ENCODE measurements at places on chromosomes 5 and 9.

DNA sequence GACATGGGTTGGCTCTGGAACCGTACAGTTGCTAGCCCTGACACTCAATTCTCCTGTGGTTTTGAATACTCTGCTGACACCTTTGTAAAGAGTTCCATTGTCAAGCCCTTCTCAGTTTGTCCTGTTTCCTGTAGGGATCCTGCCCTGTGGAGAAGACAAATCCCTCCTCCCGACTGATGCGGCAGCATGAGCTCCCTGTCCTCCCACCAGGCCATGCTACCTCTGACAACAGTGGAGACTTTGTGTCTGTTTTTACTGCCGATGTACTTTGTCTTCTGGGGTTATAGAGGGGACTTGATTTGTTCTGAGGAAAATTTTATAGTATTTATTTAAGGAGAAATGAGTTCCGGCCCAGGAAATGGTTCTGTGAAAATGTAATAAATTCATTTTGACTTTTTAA lies 57.8 kb downstream of the PRLR start:
- no peak for DNase-seq
- peaks cover 3% of the 10 kb centered on the region for H3K4me1 ChIP-seq
- H3K27ac ChIP-seq: no peak overlapping the region

GRCh38 chr9:131349881-131350563 lies 43.9 kb upstream of the PRRC2B start:
- peak overlapping the region; percentile 36 for H3K27ac ChIP-seq
- H3K4me3 ChIP-seq: peak overlapping the region; percentile 70
- peaks cover 4% of the 10 kb centered on the region for H3K4me1 ChIP-seq
- no peaks in the 10 kb centered on the region for H3K27me3 ChIP-seq
- no peaks in the 10 kb centered on the region for H3K36me3 ChIP-seq

DNA sequence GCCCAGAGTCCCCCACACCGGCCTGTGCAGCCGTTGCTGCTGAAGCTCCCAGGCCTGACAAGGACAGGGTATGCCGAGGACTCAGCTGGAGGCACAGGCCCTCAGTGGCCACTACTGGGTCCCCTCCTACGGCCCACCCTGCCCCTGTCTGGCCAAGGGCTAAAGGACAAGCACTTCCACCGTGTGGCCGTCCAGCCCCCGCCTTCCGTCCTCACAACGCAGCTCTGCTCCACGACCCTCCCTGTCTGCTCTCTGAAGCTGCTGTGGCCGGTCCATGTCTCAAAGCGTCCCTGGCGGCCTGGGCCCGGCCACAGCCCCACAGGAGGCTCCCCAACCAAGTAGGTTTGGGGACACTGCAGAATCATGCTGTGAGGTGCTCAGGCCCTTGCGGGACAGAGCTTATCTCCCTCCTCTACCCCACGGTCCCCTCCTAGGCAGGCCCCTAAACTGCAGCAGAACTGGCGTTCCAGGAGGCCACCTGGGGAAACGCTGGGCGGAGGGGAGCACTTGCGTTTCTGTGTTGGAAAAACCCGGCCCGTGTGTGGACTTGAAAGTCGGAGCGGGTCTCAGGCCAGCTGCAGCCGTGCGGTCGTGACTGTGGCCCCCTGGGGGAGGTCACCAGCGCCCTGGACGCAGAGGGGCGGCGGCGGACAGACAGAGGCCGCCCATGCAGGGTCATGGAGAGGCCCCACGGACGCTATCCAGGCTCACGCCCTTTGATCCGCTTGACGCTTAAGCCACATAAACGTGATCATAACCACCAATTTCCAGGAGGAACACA lies 45.6 kb downstream of the NKD2 start:
- H3K4me1 ChIP-seq: no peaks in the 10 kb centered on the region
- H3K27ac ChIP-seq: no peak overlapping the region
- no peak overlapping the region for H3K4me3 ChIP-seq
- no peaks in the 10 kb centered on the region for H3K27me3 ChIP-seq
- H3K36me3 ChIP-seq: peaks cover 4% of the 10 kb centered on the region
- no peak for DNase-seq

GRCh38 chr9:9855177-9856078 lies 757.4 kb downstream of the PTPRD start:
- H3K27me3 ChIP-seq: peaks cover 3% of the 10 kb centered on the region
- H3K36me3 ChIP-seq: no peaks in the 10 kb centered on the region
- no peak overlapping the region for H3K27ac ChIP-seq
- H3K4me3 ChIP-seq: peak overlapping the region; percentile 37
- peak; percentile 9 for DNase-seq

GRCh38 chr9:114973216-114973615 lies 42.8 kb upstream of the TNFSF8 start:
- H3K27ac ChIP-seq: no peak overlapping the region
- DNase-seq: no peak
- no peaks in the 10 kb centered on the region for H3K27me3 ChIP-seq
- no peaks in the 10 kb centered on the region for H3K36me3 ChIP-seq
- no peaks in the 10 kb centered on the region for H3K4me1 ChIP-seq

DNA sequence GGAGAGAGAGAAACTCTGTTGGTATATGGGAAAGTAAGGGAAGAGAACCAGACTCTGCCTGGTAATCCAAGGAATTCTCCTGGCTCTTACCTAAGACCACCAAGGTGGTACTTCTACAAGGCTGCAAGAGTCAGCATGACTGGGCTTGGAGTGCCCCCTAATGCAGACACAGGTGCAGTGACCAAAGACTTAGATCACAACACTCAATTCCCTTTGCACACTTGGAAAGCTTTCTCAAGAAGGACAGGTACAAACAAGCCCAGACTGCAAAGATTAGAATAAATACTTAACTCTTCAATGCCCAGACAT lies 25.2 kb downstream of the UGT3A2 start:
- H3K27me3 ChIP-seq: no peaks in the 10 kb centered on the region
- no peak overlapping the region for H3K27ac ChIP-seq
- H3K4me3 ChIP-seq: no peak overlapping the region

- H3K27ac ChIP-seq: no peak overlapping the region
- no peak for DNase-seq
- H3K4me3 ChIP-seq: no peak overlapping the region
- H3K36me3 ChIP-seq: peaks cover 22% of the 10 kb centered on the region
- H3K4me1 ChIP-seq: no peaks in the 10 kb centered on the region
- no peaks in the 10 kb centered on the region for H3K27me3 ChIP-seq
Measured at GRCh38 chr5:31285025-31285424, 91.5 kb downstream of the CDH6 start.

DNA sequence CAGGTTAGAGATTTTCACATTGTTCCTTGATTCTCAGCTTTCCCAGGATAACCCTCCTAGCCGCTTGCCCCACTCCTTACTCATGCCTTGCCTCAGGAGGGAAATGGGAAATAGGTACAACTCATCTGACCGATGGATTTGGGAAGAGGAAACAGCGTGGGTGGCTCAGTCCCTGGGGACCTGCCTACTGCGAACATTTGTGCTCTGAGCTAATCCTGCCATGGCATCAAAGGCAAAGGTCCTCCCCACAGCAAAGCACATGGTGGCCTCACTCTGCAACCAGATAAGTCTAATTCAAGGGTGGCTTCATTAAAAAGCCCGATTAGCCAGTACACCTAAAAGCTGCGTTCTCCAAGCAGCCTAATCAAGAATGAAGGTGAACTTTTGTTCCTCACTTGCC lies 82.4 kb upstream of the ADRA1B start:
- H3K4me3 ChIP-seq: no peak overlapping the region
- no peaks in the 10 kb centered on the region for H3K4me1 ChIP-seq
- DNase-seq: no peak
- H3K36me3 ChIP-seq: no peaks in the 10 kb centered on the region
- no peaks in the 10 kb centered on the region for H3K27me3 ChIP-seq

DNA sequence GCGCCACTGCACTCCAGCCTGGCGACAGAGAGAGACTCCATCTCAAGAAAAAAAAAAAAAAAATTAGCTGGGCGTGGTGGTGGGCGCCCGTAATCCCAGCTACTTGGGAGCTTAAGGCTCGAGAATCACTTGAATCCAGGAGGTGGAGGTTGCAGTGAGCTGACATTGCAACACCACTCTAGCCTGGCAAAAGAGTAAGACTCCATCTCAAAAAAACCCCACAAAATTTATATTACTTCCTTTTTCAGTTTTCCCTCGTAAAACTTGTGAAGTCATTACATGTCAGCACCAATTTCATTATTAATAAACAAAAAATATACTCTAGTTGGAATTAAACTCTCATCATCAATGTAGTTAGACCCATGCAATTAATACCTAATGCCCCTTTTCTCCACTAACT lies 43.9 kb downstream of the SHLD3 start:
- no peak overlapping the region for H3K4me3 ChIP-seq
- DNase-seq: no peak
- H3K36me3 ChIP-seq: peaks cover 3% of the 10 kb centered on the region

DNA sequence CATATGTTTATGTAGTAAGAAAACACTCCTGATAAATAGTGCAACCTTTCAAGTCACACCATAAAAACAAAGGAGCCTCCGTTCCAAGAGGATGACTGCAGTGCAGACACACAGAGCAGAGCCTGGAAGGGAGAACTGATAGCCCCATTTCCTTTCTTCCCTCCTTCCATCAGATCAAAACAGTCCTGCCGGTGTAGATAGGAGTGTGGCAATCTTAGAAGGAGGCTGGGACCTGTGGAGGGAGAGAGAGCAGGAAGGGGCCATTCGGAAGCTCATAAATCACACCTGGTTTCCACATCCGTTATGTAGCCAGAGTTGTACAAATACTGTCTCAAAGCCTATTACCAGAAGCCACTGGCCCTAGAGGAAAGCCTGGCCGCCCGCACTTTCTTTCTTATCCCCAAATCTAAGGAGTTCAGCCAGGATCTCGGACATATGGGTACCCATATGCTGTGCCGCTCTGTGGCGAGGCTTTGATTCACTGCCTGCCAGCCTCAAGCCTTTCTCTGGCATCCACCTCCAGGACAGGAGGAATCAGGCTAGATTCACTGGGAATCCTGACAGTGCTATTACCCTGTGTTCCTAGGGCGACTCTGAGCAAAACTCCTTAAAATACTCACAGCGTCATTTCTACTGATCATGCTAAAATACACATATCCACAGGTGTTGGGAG lies 26.9 kb downstream of the DAP start:
- H3K27ac ChIP-seq: peak overlapping the region; percentile 14

DNA sequence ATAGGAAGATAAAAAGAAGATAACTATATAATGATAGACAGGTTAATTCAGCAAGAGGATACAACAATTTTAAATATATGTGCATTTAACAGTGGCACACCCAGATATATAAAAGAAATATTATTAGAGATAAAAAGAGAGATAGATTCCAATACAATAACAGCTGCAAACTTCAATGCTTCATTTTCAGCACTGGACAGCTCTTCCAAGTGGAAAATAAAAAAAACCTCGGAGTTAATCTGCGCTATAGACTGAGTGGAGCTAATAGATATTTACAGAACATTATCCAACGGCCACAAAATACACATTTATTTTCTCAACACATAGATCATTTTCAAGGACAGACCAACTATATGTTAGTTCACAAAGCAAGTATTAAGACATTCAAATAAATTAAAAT lies 1229.5 kb upstream of the CDH6 start:
- no peak for DNase-seq
- no peak overlapping the region for H3K4me3 ChIP-seq
- no peaks in the 10 kb centered on the region for H3K36me3 ChIP-seq
- no peaks in the 10 kb centered on the region for H3K27me3 ChIP-seq
- H3K27ac ChIP-seq: no peak overlapping the region
- no peaks in the 10 kb centered on the region for H3K4me1 ChIP-seq

GRCh38 chr9:80586786-80587330 lies 1015.1 kb downstream of the TLE4 start:
- no peak overlapping the region for H3K27ac ChIP-seq
- H3K4me3 ChIP-seq: no peak overlapping the region
- no peaks in the 10 kb centered on the region for H3K36me3 ChIP-seq
- no peaks in the 10 kb centered on the region for H3K4me1 ChIP-seq
- no peak for DNase-seq

DNA sequence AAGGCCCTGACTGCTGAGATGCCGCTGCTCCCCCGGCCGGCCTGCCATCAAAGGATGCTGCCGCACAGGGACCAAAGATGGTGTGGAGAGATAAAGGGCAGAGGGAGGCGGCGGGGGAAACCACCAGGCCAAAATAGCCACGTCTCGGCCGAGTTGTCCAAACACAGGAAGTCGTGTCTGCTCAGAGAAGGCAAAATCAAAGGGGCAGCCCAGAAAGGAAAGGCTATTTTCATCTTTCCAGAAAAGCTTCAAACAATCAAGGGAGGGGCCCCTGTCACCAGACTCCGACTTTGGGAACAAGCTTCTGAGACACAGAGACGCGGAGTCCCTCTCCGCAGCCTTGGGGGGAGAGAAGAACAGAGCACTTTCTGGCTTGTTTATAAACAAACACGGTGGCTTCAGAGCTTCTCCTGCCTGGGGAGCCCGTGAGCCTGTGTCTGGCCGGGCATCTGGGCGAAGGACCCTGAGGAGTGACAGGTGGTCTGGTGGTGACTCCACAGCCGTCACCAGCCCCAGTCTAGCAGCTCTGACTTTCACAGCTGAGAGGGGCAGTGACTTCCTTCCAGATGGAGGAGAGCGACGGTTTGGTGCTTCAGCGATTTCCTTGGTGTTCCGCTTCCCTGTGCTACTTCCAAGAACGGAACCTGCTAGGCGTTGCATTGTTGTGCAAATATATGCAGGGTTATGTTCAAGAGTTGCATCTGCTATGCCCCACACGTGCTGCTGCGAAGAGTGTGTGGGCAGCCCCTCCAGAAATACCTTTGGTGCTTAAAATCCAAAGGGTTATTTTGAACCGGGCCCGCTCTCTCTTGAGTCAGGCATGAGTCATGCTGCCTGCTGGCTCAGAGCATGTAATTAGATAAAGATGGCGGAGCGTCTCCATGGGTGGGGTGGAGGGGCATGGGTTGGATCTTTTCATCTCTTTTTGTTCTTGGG lies 24.0 kb downstream of the ADAMTSL2 start:
- no peak overlapping the region for H3K4me3 ChIP-seq
- no peak for DNase-seq
- H3K27me3 ChIP-seq: peaks cover 26% of the 10 kb centered on the region
- H3K27ac ChIP-seq: no peak overlapping the region
- peaks cover 4% of the 10 kb centered on the region for H3K4me1 ChIP-seq

- H3K4me3 ChIP-seq: no peak overlapping the region
- peaks cover 11% of the 10 kb centered on the region for H3K4me1 ChIP-seq
- H3K27me3 ChIP-seq: no peaks in the 10 kb centered on the region
- no peak for DNase-seq
Measured at GRCh38 chr5:107564931-107565372, 105.8 kb downstream of the EFNA5 start.

DNA sequence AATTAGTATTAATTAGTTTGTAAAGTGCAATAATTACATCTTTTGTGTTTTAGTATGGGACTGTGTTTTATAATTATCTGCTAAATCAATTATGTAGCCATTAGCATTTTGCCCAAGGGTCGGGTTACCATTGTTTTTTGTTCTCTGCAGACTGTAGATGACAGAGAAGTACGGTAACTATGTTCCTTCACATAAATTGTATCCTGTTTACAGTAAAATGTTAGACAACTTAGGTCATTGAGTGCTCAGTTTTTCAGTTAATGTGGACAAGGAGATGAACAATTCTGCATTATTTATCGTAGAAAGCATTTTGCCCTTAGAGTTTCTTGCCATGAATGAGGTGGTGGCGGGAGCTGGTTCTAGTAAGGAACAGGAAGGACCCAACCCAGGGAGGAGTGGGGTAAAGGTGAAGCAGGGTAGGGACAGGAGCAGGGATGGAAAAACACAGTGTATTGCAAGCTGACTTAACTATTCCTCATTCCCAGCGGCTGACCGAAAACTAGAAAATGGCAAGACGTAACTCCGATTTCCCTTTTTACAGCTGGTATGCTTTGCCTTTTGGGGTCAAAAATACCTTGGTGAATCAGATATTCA lies 243.7 kb upstream of the SLC24A2 start:
- H3K27me3 ChIP-seq: no peaks in the 10 kb centered on the region
- H3K4me1 ChIP-seq: peaks cover 20% of the 10 kb centered on the region
- H3K36me3 ChIP-seq: no peaks in the 10 kb centered on the region
- no peak for DNase-seq
- no peak overlapping the region for H3K27ac ChIP-seq

Data from progenitor cell of endocrine pancreas (in vitro differentiated cells).